ENCODE measurements at places on chromosomes 11 and 22. TPM values are rescaled to one million over a fixed set of nuclear protein-coding genes. Genes with fewer than 3 reads are reported as not detected.
A peak's percentile ranks its signal among the peaks of the same experiment; 100 is the strongest.

The HEPN1 gene
- not detected for polyA plus RNA-seq

The PYGM gene
- polyA plus RNA-seq = 10.3 TPM

DNA sequence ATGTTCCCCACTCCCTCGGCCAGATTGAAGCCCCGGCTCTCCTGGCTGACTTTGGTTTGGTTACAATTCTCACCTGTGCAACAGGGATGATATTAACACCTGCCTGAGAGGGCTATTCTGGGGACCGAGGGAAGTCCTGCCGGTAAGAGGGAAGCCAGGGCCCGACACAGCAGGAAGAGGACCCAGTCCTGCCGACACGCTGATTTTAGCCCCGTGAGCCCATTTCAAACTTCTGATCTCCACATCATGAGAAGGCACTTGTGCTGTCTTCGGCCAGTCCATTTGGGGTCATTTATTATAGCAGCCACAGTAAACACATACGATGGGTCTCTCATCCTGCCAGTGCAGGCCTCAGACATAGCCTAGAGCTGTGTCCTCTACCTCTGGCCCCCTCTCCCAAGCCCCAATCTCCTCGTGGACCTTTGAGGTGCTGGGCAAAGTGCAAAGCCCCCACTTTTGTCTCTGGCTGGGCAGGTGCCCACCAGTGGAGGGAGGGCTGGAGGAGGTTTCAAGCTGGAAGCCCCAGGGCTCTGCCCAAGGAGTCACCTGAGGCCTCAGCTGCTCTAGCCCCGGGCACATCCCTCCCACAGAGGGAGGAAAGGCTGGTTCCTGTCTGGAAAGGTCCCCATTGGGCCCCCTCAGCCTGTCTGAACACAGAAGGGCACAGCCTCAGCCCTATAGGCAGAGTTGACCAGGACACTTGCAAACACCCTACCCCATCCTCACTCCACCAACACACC, 59.1 kb upstream of the FGF3 start:
- H3K27ac ChIP-seq = no peak overlapping the region
- peaks cover 3% of the 10 kb centered on the region for H3K27me3 ChIP-seq
- H3K4me1 ChIP-seq = no peaks in the 10 kb centered on the region
- H3K36me3 ChIP-seq = no peaks in the 10 kb centered on the region
- no peak for DNase-seq
- H3K4me3 ChIP-seq = no peak overlapping the region

DNA sequence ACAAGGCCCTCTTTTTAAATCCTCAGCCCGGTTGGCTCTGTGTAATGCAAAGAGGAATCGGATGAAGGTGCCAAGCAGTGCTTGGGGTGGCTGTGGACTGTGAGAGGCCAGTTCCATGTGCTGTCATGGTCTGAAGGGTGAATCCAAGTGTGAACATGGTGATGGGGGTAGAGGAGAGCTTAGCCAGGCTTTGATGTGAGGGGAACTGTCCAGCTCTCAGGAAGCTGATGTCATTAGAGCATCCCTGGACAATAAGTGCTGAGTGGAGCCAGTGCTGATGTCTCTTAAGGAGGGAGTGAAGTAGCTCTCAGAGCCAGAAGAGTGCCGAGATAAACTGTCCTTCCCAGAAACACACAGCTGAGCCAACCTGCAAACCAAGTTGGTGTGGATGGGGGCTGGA, 53.6 kb downstream of the NAV2 start:
- no peaks in the 10 kb centered on the region for H3K27me3 ChIP-seq
- H3K27ac ChIP-seq = no peak overlapping the region
- peaks cover 13% of the 10 kb centered on the region for H3K4me1 ChIP-seq
- no peak overlapping the region for H3K4me3 ChIP-seq
- DNase-seq = no peak

DNA sequence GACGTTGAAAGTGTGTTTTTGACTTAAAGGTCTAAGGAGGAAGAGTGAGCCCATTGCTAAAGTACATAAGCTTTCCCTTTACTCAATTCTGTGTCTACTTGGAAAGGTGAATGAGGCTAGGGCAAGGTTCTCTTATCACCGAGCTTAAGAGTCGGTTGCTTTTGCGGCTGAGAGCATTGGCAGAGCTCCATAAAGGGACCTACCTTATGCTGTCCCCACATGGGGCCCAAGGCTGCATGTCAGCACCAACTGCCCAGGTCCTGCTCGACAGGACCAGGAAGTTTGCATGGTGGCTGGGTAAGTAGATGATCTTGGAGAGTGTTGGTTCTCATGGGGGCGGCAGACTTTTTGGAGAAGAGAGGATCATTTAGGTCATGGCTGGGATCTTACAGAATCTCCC, 91.2 kb downstream of the ZBTB16 start:
- H3K27ac ChIP-seq = peak overlapping the region; percentile 44
- H3K27me3 ChIP-seq = no peaks in the 10 kb centered on the region
- H3K4me1 ChIP-seq = peaks cover 100% of the 10 kb centered on the region

GRCh38 chr11:67270256-67271204, 4.3 kb downstream of the GRK2 start:
- no peaks in the 10 kb centered on the region for H3K27me3 ChIP-seq
- peak; percentile 85 for DNase-seq
- H3K36me3 ChIP-seq = peaks cover 13% of the 10 kb centered on the region

Data from heart left ventricle (tissue), 16 donors.